ENCODE measurements at places on chromosomes 4 and X.

- no peak for DNase-seq
These were observed 63.6 kb upstream of the MAP3K15 start for GRCh38 chrX:19578956-19579355.

DNA sequence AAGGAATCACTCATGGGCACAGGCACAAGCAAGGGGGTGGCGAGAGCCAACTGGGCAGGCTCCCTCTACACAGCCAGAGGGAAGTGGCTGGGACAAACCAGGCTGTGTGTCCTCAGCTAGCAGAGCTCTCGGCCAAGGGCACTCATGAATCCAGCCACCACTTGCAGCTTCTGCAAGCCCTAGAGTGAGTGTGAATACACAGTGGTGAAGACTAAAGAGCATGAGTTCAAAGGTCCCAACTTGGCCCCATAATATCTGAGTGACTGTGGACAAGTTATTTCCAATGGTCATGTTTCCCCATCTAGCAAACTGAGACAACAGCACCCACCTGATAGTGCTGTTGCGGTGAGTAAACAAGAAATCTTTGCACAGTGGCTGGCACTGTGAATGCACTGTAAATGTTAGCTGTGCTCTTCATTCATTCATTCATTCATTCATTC, 51.7 kb downstream of the ADGRG2 start:
- DNase-seq: no peak

GRCh38 chrX:17736478-17736855, 826 bp upstream of the SCML1 start:
- no peak for DNase-seq

- no peak for DNase-seq
These were observed 577 bp upstream of the YIPF7 start for GRCh38 chr4:44652002-44652401.

DNA sequence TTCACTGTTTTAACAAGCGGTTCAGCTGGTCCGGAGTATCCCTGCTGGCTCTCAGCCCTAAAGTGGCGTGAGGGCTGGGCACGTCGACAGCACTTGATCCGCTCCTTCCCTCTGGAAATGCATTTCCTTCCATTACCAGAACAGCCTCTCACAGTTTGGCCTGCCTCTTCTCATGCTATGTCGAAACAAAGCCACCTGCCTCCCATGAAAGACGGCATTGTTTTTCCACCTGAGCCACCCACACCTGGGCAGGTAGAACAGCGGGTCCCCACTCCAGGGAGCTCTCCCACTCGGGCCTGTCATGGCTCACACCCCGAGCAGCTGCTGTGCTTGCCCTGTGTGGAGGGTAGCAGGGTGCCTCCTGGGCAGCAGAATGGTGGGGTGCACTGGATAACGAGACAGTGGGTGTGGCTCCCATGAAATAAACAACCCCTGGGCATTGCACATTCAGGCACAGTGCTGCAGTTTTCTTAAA, 86.2 kb downstream of the FHDC1 start:
- DNase-seq: no peak

DNA sequence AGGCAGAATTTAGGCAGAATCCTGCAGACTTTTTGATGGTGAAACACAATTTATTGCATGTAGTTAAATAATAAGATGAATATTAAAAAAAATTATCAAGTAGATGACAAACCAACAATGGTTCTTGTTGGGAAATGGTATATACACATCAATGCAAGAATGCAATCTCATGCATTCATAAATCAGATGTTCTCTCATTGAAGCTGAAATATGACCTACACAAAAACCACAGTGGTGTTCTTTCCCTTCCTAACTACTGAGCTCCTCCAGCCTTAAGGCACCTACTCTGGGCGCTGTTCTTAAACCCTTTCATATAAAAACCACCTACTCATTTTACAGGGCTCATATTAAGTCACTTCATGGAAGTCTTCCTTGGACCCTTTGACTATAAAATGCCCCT, 64.1 kb downstream of the ANTXR2 start:
- no peak for DNase-seq

DNA sequence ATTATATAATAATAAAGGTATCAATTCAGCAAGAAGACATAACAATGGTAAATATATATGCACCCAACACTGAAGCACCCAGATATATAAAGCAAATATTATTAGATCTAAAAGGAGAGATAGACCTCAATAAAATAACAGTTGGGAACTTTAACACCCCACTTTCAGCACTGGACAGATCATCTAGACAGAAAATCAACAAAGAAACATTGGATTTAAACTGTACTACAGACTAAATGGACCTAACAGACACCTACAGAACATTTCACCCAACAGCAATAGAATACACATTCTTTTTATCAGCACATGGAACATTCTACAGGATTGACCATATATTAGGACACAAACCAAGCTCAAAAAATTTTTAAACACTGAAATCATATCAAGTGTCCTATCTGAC, 76.6 kb downstream of the CBR4 start:
- DNase-seq: no peak

DNA sequence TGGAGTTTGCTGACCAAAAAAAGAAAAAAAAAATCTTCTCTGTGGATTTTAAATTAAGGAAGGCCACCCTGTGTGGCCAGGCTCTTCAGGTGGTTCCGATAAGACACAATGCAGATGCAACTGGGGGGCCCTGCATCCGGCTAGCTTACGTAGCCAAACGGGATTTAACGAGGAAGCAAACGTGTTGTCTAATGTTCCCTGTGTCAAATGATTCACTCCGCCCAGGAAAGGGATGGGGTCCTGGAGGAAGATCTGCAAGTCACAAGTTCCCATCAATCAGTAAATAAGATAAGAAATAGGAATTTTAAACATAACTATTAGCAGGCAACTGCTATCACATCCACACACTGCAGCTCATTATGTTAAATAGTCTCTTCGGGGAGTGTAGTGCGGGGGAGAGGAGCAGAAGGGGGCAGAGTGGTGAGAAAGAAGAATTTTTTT, 216.4 kb upstream of the GYPA start:
- DNase-seq: no peak

- DNase-seq: no peak
These were observed 366.5 kb downstream of the CXXC4 start for GRCh38 chr4:104128031-104128849.
